Hypothalamus (tissue), 51 donors: ENCODE measurements at places on chromosomes 3 and 15.
A peak's percentile ranks its signal among the peaks of the same experiment; 100 is the strongest.

- no peak for DNase-seq
Observed at GRCh38 chr3:4589475-4590097, 96.4 kb downstream of the ITPR1 start.

DNA sequence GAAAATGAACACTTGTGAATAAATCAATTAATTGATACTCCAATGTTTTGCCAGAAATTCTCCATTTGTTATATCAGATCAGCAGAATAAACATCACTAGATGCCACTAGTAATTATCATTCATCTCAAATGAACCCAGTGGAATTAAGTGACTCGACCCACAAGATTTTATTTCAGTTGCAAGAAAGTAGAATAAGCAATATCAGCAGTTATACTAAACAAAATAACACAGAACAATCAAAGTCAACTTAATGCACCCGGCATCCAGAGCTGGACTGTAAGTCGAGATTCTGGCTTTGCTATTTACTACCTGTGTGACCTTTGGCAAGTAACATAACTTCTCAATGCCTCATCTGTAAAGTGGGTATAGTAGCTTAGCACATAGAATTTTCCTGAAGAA lies 256.5 kb downstream of the MEIS2 start:
- DNase-seq = no peak

DNA sequence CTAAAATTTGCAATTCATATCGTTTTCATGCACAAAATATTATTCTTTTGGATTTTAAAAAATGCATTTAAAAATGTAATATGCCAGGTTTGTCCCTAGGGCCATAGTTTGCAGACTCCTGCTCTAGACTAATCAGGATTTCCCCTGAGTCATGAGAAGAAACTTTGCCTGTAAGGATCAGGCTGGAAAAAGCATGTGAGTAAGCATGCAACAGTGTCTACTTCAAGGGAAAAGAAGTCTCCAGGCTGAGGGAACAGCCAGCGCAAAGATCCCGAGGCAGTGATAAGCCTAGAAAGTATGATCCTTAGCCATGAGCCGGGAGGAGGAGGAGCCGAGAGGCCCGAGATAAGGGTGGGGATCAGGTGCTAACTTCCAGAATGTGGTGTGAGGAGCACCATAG lies 382.8 kb upstream of the CFAP20DC start:
- DNase-seq = no peak

DNA sequence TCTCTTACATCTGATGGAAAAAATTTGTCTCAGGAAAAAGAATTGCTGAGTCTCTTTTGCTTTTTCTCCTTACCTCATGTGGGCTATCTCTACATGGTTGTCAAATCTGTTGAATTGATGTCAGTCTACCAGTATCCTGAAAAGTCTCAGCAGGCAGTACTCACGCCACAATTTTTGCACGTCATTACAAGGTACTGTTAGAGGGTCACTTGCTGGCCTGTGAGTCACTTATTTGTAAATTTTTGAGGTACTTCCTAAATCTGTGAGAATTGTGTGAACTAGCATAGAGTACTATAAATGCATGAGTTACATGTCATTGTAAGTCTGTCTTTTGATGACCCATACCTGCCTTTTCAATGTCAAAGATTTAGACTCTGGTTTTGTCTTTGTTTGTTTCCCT lies 15.9 kb downstream of the HPS3 start:
- DNase-seq = no peak

- no peak for DNase-seq
Observed at GRCh38 chr3:184608209-184608608, 46.6 kb downstream of the EPHB3 start.

DNA sequence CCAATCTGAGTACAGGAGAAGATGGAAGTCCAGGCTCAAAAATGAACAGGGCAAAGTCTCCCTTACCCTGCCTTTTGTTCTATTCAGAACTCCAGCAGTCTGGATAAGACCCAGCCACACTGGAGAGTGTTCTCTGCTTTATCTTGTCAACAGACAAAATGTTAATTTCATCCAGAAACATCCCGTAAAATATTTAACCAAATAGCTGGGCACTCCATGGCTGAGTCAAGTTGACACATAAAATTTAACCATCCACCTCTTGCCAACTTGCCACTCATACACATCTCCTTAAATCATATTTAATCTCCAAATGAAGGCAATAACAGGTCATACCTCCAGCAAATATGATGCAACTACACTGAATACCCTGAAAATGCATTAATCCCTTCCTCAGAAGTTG lies 33.6 kb downstream of the MKRN3 start:
- DNase-seq = no peak

- peak; percentile 29 for DNase-seq
Observed at GRCh38 chr3:64187065-64187959, 38.0 kb downstream of the PRICKLE2 start.

GRCh38 chr3:5002174-5002870 lies 23.1 kb downstream of the BHLHE40 start:
- DNase-seq = no peak

- no peak for DNase-seq
Observed at GRCh38 chr3:126270145-126270811, 86.9 kb downstream of the KLF15 start.

GRCh38 chr15:71115567-71116351 lies 488 bp downstream of the THSD4 start:
- no peak for DNase-seq
